ENCODE measurements at places on chromosomes 6 and 20.

DNA sequence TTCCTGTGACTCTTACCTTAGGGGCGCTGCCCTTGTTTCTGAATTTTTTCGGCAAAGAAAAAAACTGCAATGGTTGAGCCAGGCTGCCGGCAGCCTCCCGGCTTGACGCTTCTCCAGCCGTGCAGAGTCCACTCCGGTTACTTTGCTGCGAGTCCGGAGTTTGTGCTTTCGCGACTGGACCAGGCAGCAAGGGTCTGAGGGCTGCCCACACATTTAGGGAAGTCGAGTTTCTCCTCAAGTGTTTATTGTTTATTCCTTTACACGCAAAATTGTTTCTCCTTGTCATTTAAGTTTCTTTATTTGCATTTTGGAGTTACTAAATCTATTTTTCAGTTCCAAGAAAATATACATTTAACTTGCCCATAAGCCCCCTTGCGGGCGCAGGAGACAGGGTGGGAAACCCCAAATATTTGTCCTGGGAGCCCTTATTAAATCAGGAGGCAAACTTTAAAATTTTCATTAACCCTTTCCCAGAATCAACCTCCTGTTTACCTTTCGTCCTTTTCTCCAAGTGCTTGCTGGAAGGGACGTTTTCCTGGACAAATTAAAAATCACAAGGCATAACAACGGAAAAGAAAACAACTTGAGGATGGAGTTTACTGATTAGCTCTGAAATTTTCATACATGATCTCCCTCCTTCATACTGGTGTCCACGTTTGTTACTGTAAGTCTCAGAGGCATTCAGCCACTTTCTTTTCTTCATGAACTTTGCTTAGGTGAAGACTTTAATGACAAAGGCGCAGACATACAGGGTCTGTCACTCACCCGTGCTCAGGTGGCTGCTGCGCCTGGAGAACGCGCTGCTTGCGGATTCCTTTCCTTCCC, 1.7 kb upstream of the PDE10A start:
- DNase-seq: peak; percentile 11

DNA sequence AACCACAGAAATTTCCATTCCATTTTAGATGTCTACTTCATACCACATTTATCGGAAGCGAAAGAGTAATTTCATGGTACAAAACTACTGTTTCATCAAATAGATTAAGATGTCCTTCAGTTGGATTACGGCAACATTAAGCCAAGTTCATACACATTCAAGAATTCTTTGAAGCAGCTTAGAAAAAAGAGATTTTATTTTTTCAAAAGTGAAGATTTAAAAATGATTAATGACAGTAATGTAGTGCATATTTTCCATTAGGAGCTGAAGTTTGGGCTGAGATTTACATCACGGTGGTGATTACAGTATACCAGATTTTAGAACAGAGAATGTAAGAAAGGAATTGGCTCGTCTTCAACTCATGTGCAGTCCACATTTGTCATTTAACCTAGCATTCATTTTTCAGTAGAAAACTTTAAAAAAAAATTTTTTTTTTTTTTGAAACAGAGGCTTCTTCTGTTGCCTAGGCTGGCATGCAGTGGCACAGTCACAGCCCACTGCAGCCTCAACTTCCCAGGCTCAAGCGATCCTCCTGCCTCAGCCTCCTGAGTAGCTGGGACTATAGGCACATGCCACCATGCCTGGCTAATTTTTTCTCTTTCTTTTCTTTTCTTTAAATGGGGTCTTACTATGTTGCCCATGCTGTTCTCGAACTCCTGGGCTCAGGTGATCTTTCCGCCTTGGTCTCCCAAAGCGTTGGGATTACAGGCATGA, 1.9 kb downstream of the SYNJ2 start:
- no peak for DNase-seq

GRCh38 chr6:53263917-53264316, 84.8 kb downstream of the ELOVL5 start:
- DNase-seq: no peak

DNA sequence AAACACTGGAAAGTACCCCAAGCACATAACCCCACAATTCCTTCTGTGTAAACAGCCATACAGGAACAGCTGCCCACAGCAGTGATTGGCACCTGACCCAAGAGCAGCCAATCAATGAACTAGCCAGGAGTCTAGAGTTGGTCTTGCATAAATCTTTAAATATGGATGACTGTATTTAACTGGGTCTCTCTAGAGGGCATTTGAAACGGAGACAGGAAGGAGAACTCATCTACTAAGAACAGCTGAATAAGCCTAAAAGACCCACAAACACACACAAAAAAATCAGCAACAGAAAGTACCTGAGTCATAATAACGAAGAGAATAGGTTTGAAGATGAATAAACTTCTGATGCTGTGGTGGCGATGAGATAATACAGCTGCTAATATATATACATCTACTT, 49.0 kb upstream of the ASF1A start:
- no peak for DNase-seq

GRCh38 chr20:37534401-37535157, 6.9 kb upstream of the BLCAP start:
- DNase-seq: peak; percentile 86

DNA sequence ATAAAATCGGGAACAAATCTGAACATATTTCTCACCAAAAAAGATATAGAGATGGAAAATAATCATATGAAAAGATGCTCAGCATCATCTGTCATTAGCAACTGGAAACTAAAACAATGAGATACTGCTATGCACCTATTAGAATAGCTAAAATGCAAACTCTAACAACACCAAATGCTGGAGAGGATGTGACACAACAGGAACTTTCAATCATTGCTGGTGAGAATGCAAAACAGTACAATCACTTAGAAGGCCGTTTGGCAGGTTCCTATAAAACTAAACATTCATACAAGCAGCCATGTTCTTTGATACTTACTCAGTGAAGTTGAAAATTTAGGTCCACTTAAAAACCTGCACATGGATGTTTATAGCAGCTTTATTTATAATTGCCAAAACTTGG, 67.0 kb downstream of the FAM50B start:
- no peak for DNase-seq

GRCh38 chr6:31474871-31475286, 23.1 kb upstream of the MICB start:
- no peak for DNase-seq

DNA sequence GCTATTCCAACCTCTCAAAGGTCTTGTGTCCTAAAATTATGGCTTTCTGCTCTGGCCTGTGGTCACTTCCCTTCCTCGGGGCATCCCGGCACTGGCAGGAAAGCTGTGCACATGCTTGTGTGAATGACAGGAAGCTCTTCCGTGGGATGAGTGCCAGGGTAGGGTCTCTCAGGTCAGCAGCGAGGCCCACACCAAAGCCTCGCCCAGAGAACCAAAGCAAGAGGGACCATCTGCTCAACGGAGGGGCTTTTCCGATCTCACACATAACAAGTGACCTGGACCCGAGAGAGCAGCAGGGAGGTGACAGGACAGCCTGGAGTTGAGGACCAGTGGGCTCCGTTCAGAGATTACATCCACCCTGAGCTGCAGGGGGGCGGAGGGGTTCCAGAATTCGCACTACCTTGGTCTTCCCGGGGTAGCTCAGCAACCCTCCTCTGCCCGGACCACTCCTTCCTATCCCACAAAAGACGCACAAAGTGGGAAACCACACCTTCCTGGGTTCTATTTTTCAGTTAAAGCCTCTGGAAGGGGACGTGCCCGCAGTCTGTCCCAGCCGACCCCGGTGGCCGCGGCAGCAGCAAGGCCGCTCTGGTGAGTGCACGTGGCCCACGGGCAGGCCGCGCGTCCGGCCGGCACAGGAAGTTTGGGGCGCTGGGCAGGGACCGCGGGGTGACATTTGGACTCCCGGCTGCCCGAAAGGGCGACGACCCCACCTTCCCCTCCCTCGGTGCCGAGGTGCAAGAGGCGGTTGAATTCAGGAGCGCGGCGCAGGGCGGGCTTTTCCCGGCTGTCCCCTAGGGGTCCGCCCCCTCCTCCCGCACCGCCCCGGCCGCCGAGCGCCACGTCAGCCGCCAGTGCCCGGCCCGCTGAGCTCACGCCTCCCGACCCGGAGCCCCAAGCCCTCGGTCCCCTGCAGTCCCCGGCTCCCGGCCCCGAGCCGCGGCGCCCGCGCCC, 988 bp downstream of the TXNDC5 start:
- no peak for DNase-seq

DNA sequence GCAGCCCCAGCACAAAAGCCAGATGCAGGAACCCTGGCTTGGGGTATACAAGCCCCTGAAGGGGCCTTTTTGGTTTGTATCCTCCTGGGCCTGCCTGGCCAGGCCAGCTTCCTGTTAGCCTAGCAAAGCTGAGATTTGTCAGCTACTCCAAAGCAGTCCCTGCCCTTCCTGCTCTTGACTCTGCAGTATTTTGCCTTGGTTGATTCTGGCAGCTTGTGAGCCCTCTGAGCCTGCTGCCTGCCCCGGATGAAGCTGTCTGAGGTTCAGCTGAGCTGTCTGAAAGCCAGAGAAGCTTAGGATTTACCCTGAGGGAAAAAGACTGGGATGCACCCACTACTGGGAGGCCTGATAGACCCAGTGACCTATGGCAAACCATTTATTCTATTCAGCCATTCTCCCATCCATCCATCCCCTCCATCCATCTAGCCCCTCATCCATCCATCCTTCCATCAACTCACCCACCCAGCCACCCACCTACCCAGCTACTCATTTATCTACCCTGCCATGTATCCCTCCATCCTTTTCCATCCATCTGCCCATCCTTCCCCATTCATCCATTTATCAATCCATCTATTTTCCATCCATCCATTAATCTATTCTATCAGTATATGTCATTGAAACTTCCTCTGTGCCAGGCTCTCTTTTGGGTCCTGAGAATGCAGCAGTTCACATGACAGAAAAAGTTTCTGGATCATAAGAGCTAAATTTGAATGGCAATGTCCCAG, 307.5 kb downstream of the DHX35 start:
- no peak for DNase-seq

DNA sequence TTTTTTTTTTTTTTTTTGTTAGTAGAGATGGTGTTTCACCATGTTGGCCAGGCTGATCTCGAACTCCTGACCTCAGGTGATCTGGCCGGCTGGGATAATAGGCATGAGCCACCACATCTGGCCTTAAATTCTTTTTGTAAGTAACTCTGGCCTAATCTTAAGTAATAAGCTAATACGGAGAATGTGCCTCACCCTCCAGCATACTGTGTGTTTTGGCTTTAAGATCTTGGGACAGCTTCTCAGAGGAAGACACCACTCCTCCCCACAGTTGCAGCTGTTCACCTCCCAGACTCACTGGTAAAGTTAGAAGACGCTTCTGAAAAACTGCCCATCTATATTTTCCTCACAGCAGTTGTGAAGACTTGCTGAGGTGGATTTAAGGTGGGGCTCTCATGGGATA, 120.8 kb downstream of the CCDC170 start:
- no peak for DNase-seq

- DNase-seq: no peak
These were observed 1199.8 kb upstream of the MAP3K7 start for GRCh38 chr6:91786474-91787184.

- DNase-seq: no peak
These were observed 26.2 kb downstream of the BCAS1 start for GRCh38 chr20:54044156-54044555.

- DNase-seq: no peak
These were observed 832.6 kb downstream of the QKI start for GRCh38 chr6:164247106-164247505.

GRCh38 chr6:111361648-111362047, 121.4 kb downstream of the REV3L start:
- peak; percentile 44 for DNase-seq

DNA sequence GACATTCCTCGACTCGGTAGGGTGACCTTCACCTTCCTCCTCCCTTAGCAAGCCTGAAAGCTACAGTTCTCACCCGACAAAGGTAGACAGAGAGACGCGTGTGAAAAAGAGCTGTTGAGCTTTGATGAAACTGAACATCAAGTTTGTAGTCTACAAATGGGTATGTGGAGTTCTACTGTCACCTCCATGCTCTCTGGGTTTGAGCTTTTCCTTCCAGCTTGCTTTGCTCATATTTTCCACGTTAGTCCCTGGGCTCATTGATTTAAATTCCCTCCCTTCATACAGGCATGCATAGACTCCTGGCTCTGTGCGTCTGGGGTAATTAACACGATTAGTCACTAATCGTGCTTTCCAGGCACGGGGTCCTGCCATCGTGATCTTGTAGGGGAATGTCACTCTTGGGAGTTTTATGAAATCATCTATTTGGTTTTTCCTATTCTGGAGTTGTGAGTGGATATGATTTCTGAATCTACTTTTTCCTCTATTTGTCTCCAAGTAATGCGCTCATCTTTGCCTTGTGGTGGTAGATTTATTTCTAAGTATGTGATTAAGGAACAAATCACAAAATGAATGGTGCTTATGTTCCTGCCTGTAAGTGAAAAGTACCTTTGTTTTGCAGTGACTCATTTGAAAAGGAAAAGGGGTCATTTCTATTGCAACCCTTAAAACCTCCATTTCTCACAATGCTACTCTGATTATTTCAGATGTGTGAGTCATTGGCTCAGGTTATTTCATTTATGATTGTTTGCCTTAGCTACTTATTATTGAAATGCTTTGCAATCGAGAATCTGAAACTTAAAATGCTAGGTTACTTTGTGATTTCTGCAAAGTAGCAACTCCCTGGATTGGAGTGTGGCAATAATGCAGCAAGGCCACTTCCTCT, 154.6 kb downstream of the ZDHHC14 start:
- no peak for DNase-seq

- no peak for DNase-seq
These were observed 29.0 kb upstream of the TMEM244 start for GRCh38 chr6:129890164-129890563.

- DNase-seq: no peak
These were observed 10.6 kb downstream of the SFT2D1 start for GRCh38 chr6:166331503-166332415.

DNA sequence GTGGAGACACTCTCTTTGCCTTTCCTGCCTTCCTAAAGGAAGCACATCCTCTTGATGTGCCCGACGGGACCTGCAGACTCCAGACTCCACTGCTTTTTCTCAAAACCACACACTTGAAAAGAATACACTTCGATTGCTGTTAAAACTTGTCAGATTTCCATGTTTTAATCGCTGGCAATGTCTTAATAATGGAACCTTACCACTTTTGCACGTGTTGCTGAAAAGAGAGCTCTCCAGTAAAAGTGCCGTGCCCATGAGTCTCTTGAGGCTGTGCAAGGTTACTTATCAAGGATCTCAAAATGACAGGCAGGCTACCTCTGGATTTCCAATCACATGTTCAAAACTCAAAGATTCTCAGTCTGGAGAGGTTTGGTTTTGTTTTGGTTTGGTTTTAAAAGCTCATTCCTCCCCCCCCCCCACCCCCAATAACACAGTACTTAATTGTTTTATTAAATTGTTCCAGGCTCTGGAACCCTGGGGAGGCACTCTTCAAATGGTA, 12.0 kb upstream of the TFAP2A start:
- DNase-seq: no peak

DNA sequence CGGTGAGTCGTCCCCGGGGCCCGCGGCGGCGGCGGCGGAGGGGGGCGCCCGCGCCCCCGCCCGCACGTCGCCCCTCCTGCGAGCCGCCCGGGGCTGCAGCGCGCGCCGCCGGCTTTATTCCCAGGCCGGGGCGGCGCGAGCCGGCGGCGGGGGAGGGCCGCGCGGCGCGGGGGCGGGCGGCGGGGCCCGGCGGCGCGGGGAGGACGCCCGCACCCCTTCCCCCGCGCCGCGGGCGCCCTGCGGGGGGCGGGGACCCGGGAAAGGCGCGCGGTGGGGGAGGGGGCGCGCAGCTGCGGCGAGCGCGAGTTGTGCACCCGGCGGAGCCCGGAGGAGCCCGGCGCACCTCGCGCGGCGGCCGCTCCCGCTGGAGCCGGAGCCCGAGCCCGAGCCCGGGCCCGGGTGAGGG, 646 bp downstream of the HMGA1 start:
- peak; percentile 33 for DNase-seq
